ENCODE measurements at places on chromosomes 6 and 20.

DNA sequence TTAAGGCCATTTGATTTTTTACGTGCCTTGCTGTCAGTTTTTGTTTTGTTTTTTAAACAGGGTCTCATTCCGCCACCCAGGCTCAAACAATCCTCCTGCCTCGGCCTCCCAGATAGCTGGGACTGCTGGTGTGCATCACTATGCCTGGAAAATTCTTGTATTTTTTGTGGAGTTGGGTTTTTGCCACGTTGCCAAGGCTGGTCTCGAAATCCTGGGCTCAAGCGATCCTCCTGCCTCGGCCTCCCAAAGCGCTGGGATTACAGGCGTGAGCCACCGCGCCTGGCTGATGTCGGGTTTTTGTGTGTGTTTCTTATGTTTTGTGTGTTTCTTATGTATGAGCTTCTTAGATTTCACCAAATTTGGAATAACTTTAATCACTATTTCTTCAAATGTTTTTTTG is 104.8 kb downstream of the TAF4 start:
- no peak for DNase-seq

- no peak for DNase-seq
Measured at GRCh38 chr6:6927521-6928361, 180.0 kb upstream of the RREB1 start.

- no peak for DNase-seq
Measured at GRCh38 chr20:43681991-43682410, 15.1 kb downstream of the MYBL2 start.

DNA sequence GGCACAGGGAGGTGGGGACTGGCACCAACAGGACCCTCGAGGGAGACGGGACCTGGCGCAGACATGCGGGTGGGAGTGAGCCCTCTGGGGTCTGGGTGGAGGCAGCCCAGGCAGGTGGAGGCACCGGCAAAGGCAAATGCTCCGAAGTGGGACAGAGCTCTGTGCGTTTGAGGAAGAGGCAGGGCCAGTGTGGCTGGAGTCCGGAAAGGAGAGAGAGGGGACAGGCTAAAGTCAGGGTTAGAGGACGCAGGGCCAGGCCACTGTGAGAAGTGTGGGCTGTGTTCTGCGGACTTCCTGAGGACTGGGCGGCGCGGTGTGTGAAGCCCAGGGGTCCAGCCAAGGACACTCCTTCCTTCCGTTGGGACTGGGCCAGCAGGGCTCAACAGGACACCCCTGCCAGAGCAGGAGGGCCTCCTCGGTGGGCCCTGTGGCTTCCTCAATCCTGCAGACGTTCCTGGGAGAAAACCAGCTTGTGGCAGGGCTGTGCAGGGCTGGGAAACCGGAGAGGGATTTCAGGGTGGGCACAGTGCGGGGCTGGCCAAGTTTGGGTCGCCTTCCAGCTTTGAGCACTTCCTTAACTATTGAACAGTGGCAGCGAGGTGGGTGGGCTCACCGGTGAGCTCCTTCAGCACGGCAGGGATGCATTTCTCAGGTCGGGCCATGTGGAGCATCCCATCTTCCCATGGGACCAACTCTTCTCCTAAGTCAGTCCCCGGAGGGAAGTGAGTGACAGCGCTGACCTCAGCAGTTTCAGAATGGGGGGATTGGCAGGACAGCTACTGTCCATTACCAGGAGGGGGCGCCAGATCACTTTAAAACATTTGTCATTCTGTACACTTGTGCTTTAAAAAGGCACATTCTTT is 22.5 kb downstream of the MOCS3 start:
- peak; percentile 62 for DNase-seq

DNA sequence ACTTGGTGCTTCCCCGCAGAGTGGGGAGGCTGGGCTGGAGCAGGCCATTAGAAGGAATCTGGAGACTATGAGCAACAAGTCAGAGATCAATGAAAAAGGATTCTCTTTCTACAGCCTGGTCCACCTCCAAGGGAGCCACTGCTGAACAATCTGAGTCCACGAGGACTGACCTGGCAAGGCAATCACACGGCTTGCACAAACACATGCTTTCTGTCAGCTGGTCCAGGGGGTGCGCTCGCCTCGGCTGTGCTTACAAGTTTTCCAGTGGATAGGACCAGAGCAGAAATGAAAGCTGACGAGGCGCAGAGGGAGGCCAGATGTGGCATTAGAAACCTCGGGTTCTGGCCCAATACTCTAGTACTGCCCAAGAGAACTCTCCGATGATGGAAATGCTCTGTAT is 18.1 kb downstream of the KCNK5 start:
- DNase-seq, result no peak

GRCh38 chr20:25148181-25148981 is 47.1 kb upstream of the ENTPD6 start:
- peak; percentile 38 for DNase-seq

GRCh38 chr6:9025228-9025627 is 589.9 kb upstream of the SLC35B3 start:
- DNase-seq, result no peak

DNA sequence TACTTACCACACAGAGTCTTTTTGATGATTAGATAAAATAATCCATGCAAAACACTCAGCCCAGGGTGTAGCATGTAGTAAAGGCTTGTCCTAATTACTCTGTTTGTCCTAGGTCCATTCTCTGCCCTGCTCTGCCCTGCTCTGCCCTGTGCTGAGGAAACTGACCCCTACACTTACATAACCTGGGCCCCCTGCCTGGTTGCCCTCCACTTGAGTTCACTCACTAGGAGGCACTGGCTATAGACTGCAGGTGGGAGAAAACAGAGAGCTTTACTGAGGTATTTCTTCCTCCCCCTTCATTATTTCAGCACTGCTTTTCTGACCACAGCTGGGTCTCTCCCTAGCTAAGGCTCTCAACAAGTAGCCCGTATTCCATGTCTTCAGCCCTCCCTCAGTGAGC is 70.9 kb upstream of the TBX18 start:
- DNase-seq, result no peak

- no peak for DNase-seq
Measured at GRCh38 chr6:48135323-48136084, 24.5 kb upstream of the PTCHD4 start.

DNA sequence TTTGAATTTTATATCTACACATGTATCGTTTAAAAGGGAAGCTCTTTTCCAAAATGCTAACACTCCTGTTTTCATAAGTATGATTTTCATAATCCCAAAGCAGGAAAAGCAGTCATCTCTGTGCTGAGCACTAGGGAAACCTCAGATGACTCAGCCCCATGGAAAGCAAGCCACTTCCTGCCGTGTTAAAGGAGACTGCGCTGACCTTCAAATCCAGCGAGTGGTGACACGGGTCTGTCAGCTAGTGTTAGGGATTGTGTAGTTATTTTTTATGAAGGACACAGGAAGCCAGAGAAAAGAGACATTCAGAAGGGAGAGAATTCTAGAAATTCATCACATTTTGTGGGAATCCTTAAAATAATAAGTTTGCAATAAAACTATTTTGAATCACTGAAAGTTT is 57.0 kb upstream of the CD93 start:
- no peak for DNase-seq
